Activated CD4-positive, alpha-beta T cell treated with anti-CD3 and anti-CD28 coated beads, Interleukin-2, amount 10 ng/mL, durations not matched to agents 7 days and 5 days (primary cell): ENCODE measurements at places on chromosomes 7 and 10. TPM values are rescaled to one million over a fixed set of nuclear protein-coding genes. Genes with fewer than 3 reads are reported as not detected.

- DNase-seq = no peak
- no peak overlapping the region for H3K4me3 ChIP-seq
- no peaks in the 10 kb centered on the region for H3K4me1 ChIP-seq
- no peak overlapping the region for H3K27ac ChIP-seq
- H3K36me3 ChIP-seq = no peaks in the 10 kb centered on the region
- peaks cover 3% of the 10 kb centered on the region for H3K27me3 ChIP-seq
Measured at GRCh38 chr10:61176424-61176823, 232.4 kb upstream of the RHOBTB1 start.

GRCh38 chr7:93883078-93883916, 7.3 kb downstream of the TFPI2 start:
- H3K27ac ChIP-seq = no peak overlapping the region
- H3K27me3 ChIP-seq = peaks cover 12% of the 10 kb centered on the region
- no peaks in the 10 kb centered on the region for H3K36me3 ChIP-seq
- no peak overlapping the region for H3K4me3 ChIP-seq

- no peak overlapping the region for H3K4me3 ChIP-seq
- peaks cover 18% of the 10 kb centered on the region for H3K4me1 ChIP-seq
- no peak overlapping the region for H3K27ac ChIP-seq
- no peaks in the 10 kb centered on the region for H3K27me3 ChIP-seq
Measured at GRCh38 chr7:102439963-102440795, 6.8 kb downstream of the ORAI2 start.

- DNase-seq = no peak
- no peaks in the 10 kb centered on the region for H3K27me3 ChIP-seq
- no peak overlapping the region for H3K4me3 ChIP-seq
Measured at GRCh38 chr10:121102706-121103105, 251.5 kb downstream of the WDR11 start.

DNA sequence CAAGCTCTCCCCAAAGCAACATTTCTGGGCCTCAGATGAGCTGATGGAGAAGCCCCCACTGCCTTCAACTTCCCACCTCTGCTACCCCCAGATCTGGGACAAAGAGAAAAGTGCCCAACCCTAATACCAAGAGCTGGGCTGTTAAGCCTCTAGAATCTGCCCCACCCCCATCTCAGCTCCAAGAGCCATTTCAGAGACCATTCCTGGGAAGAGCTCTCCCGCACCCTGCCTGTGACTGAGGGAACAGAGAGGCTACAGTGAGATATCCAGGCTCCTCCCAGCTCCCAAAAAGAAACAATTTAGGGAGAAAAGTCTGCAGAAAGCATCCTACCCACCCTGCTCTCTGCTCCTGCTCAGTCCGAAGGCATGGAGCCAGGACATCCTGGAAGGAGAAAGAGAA, 2.5 kb upstream of the KCNH2 start:
- peaks cover 72% of the 10 kb centered on the region for H3K27me3 ChIP-seq
- H3K27ac ChIP-seq = no peak overlapping the region
- H3K36me3 ChIP-seq = no peaks in the 10 kb centered on the region

DNA sequence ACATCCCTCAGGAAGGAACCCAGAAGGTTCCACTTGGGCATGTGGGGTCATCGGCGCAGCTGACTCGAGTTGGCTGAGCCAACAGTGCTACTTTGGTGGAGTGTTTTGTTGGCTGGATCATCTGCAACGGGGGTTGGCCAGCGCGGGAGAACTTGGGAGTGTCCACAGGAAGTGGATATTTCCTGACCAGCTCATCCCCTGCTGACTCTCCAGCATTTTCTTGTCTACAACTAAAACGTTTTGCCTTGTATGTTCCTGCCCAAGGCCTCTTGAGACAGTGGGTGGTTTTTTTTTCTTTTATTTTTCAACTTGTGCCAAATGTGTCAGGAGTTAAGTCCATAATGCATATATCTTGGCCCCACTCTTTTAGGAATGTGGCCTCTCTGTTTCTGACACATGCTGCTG, 208.6 kb downstream of the ZNF365 start:
- H3K36me3 ChIP-seq = no peaks in the 10 kb centered on the region
- DNase-seq = no peak
- H3K4me1 ChIP-seq = no peaks in the 10 kb centered on the region
- H3K27me3 ChIP-seq = peaks cover 11% of the 10 kb centered on the region
- H3K4me3 ChIP-seq = no peak overlapping the region

GRCh38 chr10:93060887-93061593, 442 bp downstream of the CYP26C1 start:
- DNase-seq = no peak
- H3K27ac ChIP-seq = no peak overlapping the region
- H3K4me1 ChIP-seq = peaks cover 19% of the 10 kb centered on the region
- peaks cover 5% of the 10 kb centered on the region for H3K36me3 ChIP-seq
- peaks cover 41% of the 10 kb centered on the region for H3K27me3 ChIP-seq

- H3K27ac ChIP-seq = no peak overlapping the region
- H3K4me3 ChIP-seq = no peak overlapping the region
- DNase-seq = no peak
- H3K27me3 ChIP-seq = peaks cover 5% of the 10 kb centered on the region
- H3K4me1 ChIP-seq = no peaks in the 10 kb centered on the region
Measured at GRCh38 chr10:21393931-21394330, 131.6 kb downstream of the SKIDA1 start.

- H3K36me3 ChIP-seq = no peaks in the 10 kb centered on the region
- DNase-seq = no peak
- H3K4me1 ChIP-seq = no peaks in the 10 kb centered on the region
- no peak overlapping the region for H3K27ac ChIP-seq
- no peak overlapping the region for H3K4me3 ChIP-seq
Measured at GRCh38 chr7:157737151-157738065, 400.6 kb downstream of the DNAJB6 start.

- no peak for DNase-seq
- peaks cover 5% of the 10 kb centered on the region for H3K27me3 ChIP-seq
- no peak overlapping the region for H3K4me3 ChIP-seq
- H3K36me3 ChIP-seq = no peaks in the 10 kb centered on the region
Measured at GRCh38 chr10:10734356-10735064, 283.2 kb upstream of the CELF2 start.

- peaks cover 82% of the 10 kb centered on the region for H3K27me3 ChIP-seq
Measured at GRCh38 chr7:114083166-114084001, 164.6 kb upstream of the PPP1R3A start.

DNA sequence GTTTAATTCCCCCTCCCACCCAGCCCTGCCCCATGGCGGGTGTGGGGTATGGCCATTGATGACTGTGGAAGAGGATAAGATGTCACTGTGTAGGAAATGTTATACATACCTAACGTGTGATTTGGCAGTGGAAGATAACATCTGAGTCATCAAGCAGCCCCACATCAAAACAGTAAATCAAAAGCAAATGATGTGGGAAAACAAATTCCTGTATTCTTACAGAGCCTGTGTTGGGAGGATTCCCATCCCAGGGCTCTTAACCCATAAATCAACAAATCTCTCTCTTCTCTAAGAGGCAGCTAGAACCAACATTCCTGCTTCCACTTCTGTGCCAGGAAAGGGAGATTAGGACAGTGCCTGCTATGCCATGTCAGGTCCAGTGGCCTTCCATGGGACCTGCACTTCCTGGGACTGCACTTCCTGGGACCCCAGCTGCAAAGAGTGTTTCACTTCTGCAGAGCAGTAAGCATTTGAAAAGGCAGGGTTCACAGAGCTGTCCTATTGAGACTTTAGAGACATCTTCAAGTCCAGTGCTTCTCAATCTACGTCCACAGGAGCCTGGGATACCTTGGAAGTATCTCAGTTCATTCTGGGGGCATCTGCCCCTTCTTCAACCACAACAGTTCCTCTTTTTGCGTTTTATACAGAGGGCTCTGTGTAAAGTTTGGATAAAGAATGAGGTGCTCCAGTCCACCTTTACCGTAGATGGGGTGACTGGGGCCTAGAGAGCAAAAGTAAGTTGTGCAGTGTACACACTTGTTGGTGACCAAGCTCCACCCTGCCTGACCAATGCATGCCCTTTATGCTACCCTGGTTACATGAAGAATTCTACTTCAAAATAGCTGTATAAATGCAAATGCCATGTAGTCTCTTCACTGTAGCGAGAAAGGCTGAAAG, 45.7 kb downstream of the ATXN7L1 start:
- no peak overlapping the region for H3K4me3 ChIP-seq
- H3K27me3 ChIP-seq = peaks cover 8% of the 10 kb centered on the region
- no peak overlapping the region for H3K27ac ChIP-seq
- peaks cover 12% of the 10 kb centered on the region for H3K4me1 ChIP-seq

DNA sequence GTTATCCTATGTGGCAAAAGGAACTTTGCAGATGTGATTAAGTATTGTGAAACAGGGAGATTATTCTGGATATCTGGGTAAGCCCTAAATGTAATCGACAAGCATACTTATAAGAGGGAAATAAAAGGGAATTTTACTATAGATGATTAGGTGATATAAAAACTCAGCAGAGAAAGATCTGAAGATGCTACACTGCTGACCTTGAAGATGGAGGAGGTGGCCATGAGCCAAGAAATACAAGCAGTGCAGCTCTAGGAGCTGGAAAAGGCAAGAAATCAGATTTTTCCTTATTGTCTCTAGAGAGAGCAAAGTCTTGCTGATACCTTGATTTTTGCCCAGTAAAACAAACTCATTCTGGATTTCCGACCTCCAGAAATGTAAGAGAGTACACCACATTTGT, 67.7 kb downstream of the BRAF start:
- H3K4me3 ChIP-seq = no peak overlapping the region
- H3K36me3 ChIP-seq = peaks cover 3% of the 10 kb centered on the region
- no peaks in the 10 kb centered on the region for H3K4me1 ChIP-seq
- DNase-seq = no peak

DNA sequence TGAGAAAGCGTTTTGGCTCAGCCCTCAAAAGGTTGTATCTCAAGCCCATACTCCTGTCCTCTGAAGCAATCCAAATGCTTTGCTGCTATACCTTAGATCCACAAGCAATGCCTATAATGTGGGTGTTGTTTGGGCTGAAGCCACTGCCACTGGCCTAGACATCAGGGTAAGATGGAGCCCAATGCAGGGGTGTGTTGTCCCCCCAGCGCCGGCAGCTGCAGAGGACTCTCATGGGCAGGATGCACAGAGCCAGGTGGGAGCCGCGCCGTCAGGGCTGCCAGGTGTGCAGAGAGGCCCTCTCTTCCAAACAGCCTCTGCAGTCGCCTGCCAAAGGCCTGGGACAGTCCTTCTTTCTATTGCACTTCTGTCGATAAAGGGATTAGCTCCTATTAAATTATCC, 205.2 kb upstream of the SHH start:
- H3K27ac ChIP-seq = no peak overlapping the region
- H3K4me1 ChIP-seq = peaks cover 9% of the 10 kb centered on the region
- no peak overlapping the region for H3K4me3 ChIP-seq
- no peaks in the 10 kb centered on the region for H3K36me3 ChIP-seq

DNA sequence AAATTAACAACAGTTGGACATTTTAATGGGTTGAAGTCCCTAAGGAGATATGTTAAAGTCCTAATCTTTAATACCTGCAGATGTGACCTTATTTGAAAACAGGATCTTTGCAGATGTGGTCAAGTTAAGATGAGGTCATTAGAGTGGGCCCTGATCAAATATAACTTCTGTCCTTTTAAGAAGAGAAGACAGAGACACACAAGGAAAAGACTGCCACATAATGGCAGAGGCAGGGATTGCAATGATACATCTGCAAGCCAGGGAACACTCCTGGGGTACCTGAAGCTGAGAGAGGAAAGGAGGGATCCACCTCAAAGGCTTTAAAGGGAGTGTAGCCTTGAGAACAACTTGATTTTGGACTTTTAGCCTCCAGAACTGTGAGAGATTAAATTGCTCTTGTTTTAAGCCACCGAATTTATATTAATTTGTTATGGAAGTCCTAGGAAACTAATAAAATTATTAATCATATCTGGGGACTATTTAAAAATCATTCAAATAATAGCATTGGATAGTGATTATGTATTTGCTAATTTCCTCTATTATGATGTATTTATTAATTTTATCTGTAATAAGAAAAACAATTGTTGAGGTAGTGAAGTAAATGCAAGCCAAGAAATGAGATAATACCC, 700.0 kb upstream of the PCDH15 start:
- DNase-seq = no peak
- no peaks in the 10 kb centered on the region for H3K27me3 ChIP-seq
- H3K27ac ChIP-seq = no peak overlapping the region
- H3K4me3 ChIP-seq = no peak overlapping the region
- no peaks in the 10 kb centered on the region for H3K4me1 ChIP-seq
- no peaks in the 10 kb centered on the region for H3K36me3 ChIP-seq

DNA sequence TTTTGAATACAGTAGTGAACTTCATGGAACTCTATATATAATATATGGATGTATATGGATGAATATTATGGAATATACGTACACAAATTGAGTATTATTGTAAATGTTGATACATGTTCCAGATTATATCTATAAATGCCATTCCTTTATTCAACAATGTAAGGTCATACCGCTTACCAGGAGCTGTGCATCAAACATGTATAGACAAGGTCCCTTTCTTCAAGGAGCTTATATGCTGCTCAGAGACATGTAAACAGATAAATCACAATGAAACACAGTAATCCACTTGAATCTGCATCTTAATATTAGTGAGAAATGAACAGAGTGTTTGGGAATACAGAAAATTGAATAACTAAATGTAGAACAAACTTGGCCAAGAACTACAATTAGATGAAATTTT, 898 bp upstream of the SEM1 start:
- no peak for DNase-seq
- peak overlapping the region; percentile 97 for H3K4me3 ChIP-seq
- peaks cover 20% of the 10 kb centered on the region for H3K36me3 ChIP-seq
- peaks cover 26% of the 10 kb centered on the region for H3K4me1 ChIP-seq

DNA sequence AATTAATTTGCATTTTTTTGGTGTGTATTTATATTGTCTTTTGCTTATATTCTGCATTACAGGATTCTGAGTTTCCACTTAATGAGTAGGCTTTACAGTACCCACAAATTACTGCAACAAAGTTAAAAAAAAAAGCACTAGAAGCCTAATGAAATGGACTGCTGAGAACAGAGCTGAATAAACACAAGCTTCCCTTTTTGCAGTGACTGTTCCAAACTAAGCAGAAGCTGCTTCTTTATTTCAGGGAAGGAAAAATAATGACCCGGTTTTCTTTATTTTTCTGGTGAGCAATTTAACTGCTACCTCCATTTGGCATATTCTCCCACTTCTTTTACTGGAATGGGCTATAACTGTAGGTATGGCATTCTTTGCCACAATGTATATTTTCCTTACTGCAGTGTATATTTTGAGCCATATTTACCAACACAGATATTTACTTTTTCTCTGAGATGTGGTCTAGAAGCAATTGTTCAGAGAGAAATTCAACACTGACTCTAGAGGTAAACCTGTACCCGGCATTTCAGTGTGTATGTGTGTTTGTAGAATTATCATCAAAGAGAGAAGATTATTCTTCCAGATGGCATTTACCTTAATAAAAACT, 56.9 kb downstream of the HDAC9 start:
- H3K36me3 ChIP-seq = no peaks in the 10 kb centered on the region
- no peak overlapping the region for H3K4me3 ChIP-seq
- H3K27me3 ChIP-seq = no peaks in the 10 kb centered on the region
- no peaks in the 10 kb centered on the region for H3K4me1 ChIP-seq
- no peak for DNase-seq

Gene SLC39A12
- not detected for total RNA-seq

Gene ZPBP
- not detected for total RNA-seq

Gene MYO3A
- not detected for total RNA-seq

Gene TBC1D12
- 0.15 TPM for total RNA-seq

Gene OR2A7
- total RNA-seq = 4.8 TPM

Gene EVX1
- total RNA-seq = not detected

Gene PRSS1
- not detected for total RNA-seq
